NB4 (cell line): ENCODE measurements at places on chromosomes 5 and 9.

DNA sequence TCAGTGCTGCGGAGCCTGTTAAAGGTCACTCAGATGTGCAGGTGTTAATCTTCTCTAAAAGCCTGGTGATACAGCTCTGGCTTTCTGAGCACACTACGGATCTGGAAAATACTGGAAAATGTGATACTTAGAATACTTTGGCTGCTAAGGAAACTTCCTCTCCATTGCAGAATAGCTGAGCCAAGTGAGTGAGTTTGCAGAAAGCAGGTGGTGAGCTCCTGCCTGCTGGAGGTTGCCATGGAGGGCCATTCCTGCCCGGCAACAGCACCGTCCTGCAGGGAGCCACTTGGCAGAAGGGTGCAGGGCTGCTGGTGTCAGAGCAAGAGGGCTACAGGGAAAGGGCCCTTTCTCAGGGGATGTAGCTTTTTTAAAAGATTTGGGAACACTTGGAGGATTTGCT lies 40.7 kb downstream of the SECISBP2 start:
- DNase-seq, result no peak

GRCh38 chr5:95878417-95879323 lies 56.1 kb upstream of the GLRX start:
- no peak for DNase-seq

GRCh38 chr5:149172709-149173505 lies 31.6 kb downstream of the ABLIM3 start:
- no peak for DNase-seq

DNA sequence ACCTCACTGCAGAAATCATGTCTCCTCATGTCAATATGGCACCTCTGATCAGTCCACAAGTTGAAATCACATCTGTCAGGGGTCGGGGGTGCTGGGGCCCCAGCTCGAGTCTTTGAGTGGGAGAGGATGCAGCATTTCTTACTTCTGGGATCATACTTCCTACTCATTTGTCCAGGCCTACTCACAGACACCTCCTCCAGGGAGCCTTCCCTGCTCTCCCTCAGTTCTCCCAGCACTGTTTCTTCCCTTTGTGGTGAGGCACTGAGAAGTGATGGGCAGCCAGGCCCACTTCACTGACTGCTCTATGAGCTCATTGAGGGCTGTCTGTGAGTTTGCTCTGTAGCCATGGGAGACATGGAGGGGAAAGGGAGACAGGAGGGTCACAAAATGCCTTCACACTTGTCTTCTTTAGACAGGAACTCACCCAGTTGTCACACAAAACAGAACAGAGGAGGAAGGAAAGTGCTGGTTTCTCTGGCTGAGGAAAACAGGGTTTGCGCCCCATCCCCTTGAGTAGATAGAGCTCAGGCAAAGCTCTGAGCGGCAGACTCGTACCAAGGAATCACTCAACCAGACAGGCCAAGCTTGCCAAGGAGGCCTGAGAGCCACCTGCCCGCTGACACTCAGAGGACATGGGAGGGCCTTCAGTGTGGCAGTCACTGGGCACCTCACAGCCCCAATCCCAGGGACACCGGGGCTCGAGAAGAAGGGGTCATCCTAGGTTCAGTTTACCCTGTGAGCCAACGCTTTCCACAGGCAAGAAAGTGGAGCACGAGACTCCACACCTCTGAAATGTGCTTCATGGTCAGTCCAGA lies 152.9 kb downstream of the GABBR2 start:
- no peak for DNase-seq

- no peak for DNase-seq
Measured at GRCh38 chr9:109109967-109110328, 9.8 kb downstream of the TMEM245 start.

GRCh38 chr9:136291306-136292025 lies 12.4 kb downstream of the CCDC187 start:
- no peak for DNase-seq

DNA sequence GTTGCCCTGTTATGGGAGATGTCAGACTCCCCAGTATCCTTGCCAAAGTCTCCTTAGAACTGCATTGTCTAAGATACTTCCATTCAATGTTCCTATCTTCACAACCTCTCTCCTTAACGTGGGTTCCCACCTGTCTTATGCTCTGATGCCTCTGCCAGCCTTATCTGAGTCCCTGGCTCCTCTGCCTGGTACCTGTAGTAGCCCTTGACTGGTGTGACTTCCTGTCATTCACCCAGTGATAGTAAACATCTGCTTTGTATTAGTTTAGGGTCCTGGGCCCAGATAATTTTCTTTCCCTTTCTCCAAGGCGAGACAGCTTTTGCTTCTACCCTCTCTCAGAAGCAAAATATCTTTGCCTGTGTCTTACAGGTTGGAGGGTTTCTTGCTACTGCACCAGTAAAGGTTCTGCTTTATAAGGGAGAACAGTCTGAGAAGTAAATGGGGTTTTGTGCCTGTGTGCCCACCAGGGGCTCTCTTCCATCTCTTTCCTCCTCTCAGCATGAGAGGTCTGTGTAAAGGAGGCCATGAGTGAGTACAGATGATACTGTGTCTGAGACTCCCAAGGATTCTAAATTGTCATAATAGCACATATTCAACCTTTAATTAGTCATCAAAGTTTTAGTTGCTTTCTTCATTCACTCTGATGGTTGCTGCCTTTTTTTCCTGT lies 220.8 kb downstream of the PRR16 start:
- peak; percentile 12 for DNase-seq

- DNase-seq, result no peak
Measured at GRCh38 chr5:172792701-172793570, 21.9 kb upstream of the DUSP1 start.

DNA sequence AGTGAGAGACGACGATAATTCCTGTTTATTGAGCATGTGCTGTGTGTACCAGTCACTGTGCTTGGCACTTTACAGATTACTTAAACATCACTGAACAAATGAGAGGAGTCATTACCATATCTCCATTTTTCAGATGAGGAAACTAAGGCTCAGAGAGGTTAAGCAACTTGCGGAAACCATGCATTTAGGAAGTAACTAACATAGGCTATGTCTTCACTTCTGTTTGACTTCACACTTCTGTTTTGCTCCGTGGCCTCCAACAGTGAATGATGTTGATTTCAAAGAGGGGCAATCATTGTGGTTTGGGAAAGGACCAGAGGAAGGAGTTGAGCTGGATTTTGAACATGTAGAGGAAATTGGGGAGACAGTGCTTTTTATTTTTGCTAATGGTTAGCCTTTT lies 16.7 kb downstream of the GCNT1 start:
- no peak for DNase-seq

GRCh38 chr9:132717326-132717945 lies 47.2 kb downstream of the GTF3C4 start:
- DNase-seq, result no peak

- DNase-seq, result no peak
Measured at GRCh38 chr9:31590091-31590490, 794.4 kb upstream of the ACO1 start.

- DNase-seq, result peak; percentile 48
Measured at GRCh38 chr5:146130440-146131045, 25.2 kb upstream of the PLAC8L1 start.

DNA sequence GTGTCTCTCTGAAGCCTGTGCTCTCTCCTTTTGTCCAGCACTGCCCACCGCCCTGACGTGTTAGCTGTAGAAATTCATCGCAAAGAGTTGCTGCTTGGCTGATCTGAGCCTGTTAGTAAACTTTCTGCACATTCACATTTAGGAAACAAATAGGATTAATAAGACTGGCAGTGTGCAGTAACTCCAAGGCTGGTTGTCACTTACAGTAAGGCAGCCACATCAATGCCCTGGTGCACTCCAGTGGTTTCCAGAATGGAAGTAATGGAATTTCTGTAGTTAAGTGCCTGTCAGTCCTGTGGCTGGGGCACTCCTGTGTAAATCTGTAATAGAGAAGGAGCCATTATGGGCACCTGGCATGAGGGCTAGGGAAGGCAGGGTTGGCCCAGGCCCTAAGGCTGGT lies 70.6 kb downstream of the DOCK2 start:
- DNase-seq, result no peak

DNA sequence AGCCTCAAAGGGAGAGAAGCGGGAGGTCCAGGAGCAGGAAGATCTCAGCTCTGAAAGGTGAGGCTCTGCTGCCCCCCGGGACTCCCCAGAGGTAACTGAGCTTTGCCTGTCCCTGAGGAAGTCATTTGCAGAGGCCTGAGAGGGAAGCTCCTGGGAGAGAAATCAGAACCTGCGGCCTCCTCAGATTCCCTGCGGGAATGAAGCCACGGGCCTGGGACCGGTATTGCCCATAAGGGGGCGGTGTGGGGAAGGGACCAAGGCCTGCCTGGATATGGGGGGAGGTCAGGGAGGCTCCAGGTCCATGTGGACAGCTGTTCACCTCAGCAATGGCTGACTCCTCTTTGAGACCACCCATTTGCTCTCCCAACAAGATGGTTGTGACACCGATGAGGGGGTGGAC lies 1.3 kb downstream of the SPATA31E1 start:
- DNase-seq, result no peak

- no peak for DNase-seq
Measured at GRCh38 chr5:150659360-150660107, 1.5 kb upstream of the MYOZ3 start.

DNA sequence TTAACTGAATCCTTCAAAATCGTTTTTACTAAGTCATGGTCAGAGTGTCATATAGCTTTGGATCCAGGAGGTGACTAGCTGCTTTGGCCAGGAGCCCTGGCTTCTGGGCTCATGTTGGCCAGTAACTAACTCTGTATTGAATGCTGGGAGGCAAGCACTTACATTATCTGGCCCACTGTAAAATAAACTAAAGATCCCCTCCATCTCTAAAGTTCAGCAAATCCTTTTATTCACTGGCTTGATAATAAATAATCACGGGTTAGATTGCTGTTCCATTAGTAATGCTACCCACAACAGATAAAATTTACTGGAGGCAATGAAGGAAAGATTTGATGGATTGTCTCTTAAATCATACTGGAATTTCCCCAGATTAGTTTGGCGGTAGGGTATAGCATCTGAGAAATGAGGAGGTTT lies 382.2 kb upstream of the TLE4 start:
- no peak for DNase-seq

- DNase-seq, result no peak
Measured at GRCh38 chr9:95074632-95075031, 242.9 kb downstream of the FANCC start.

DNA sequence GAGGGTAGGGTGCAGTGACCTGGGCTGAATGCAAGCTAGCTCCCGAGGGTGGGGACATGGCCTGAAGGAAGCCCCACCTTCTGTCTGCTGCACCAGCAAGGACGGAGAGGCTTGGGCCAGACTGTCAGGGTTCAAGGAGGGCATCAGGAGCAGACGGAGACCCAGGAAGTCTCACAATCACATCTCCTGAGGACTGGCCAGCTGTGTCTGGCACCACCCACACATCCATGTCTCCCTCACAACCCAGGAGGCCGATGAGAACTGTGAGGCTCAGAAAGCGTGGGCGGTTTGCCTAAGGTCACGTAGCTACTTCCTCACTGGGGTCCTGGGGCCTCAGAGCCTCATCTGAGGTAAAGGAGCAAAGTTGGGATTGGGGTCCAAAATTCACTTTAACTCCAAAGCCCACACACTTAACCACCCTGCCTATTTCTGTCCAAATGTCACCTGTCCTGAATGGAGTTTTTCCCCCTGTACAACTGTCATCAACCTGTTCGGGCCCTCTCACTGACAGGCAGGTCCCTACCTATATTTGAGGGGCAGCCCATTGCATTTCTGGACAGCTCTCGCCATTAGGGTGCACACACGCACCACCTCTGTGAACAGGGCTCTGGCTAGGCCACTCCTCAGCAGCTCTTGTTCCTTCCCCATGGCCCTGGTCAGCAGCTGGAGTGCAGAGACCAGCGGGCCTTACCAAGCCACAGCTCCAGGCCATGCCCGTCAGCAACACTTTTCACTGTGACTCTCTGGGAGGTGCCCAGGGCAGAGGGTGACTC lies 3.4 kb downstream of the IL13 start:
- DNase-seq, result peak; percentile 80

DNA sequence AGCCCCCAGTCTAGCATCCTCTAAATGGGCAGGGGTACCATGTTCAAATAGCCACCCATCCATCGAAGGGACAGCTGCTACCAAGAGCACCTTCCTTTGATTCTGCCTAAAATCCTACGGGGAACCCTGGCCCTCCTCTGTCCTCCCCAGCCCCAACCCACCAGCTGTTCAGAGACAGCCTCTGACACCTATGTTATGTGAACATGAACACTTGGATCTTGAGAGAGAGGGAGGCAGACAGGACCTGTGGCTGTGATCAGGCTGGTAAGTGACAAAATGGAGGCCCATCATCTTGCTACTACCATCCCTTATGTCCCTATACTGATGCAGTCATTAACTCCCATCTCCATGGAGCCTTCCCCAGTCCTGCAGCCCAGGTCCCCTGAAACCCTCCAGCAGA lies 8.2 kb downstream of the SLC23A1 start:
- DNase-seq, result no peak

DNA sequence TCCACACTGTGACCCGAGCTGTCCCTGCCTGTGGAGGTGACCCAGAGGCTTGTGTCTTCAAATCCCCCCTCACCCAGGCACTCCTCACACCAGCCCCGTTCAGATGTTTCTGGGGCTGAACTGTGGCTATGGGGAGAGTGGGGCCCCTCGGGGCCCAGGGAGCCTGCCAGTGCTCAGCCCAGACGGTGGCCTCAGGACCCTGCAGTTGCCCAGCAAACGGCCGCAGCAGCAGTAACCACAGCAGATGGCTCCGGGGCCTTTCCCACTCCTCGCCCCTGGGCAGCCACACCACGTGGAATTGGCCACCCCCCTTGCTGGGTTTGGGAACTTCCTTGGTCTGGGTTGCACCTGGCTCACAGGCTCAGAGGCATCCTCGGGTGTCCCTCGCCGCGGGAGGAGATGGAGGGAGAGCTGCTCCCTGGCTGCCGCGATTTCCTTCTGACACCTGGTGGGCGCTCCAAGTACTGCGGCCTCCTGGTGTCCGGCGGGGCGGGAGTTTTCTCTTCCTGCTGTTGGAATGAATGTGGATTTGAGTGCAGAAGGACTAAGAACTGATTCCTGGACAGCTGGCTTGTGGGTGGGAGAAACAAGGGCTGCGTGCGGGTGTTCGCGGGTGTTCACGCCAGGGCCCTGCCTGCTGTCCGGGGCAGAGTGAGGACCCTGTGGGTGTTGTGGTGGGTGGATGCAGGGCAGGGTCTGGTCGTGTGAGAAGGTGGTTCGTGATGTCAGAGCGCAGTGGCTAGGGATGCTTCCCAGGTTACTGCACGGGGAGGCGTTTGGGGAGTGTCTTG lies 97.5 kb downstream of the COL5A1 start:
- peak; percentile 41 for DNase-seq

GRCh38 chr5:123422433-123423277 lies 548 bp downstream of the CEP120 start:
- peak; percentile 58 for DNase-seq

DNA sequence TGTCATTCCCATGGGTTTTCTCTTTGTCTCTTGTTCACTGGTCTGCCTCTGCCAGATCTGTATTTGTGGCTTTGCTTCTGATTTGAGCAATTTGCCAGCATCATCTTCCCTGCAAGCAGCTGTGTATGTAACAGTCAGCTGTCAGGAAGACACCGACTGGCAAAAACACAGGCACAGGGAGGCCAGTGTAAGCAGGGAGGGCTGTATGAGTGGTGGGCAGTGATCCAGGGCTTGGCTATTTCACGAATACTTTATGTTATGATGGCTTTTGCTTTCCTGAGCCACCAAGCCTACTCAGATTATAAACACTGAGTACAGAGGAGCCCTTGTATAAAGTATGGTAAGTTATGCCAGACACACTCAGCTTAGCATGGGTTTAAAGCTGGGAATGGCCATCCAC lies 11.6 kb downstream of the BNIP1 start:
- DNase-seq, result no peak
